ENCODE measurements at places on chromosomes 16 and 17.

- DNase-seq, result no peak
These were observed 1.3 kb downstream of the CCDC102A start for GRCh38 chr16:57534881-57535658.

DNA sequence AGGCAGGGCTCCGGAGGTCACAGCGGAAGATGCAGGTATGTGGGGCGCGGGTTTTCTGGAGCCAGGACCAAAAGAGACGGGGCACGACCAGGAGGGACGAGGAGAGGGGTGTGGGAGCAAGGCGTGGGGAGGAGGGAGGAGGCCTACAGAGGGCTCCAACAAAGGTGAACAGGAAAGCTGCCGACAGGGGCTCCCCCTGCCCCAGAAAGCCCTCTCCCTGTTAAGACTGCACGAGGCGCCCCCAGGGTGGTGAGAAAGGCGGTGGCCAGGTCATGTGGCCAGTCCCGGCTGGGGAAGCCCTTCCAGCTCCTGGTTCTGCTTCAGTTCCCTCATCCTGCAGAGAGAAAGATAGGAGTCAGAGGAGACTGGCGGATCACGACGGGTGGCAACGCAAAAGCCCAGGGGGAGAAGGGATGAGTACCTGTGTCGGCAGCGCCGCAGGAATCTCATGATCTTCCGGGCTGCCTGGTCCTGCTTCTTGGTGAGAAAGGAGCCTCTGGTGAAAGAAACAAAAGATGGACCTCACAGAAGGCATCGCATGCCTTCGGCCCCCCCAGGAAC is 949 bp upstream of the SPAG7 start:
- no peak for DNase-seq

DNA sequence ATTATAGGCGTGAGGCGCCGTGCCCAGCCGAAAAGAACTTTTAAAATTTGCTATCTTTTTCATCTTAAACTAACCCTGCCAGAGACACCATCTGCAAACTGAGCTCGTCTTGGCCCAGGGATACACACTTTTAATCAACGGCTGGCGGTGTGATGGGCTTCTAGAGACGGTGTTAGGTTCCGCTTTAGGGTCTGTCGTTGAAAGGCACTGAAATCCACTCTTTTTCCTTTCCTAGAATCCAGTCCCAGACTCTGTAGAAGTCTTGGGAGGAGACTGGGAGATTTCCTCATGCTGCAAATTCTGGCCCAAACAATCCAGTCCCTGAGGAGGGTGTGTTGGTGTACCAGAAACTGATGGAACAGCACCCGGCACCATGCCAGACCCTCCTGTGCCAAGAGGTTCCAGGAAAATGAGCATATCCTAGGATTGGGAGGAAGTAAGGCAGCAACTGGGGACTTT is 52.0 kb upstream of the TEX2 start:
- no peak for DNase-seq

DNA sequence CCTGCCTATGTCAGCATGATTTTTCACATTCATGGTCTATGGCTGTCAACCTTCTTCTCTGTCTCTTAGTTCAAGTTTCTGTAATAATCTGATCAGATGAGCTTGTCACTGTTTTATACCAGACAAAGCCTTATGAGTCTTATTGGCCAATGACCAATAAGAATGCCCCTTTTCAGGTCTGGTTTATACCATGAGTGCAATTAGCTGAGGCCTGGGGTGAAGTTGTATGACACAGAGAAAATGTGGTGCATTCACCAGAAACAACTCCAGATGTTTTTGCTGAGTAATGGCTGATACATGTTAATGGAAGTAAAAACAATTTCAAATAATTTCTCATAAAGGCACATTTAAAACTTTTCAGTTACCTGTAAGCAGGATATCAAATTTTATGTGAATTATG is 218.6 kb upstream of the CDH8 start:
- DNase-seq, result no peak

- no peak for DNase-seq
These were observed 3.3 kb upstream of the NR1D1 start for GRCh38 chr17:40103688-40104087.

- no peak for DNase-seq
These were observed 404.9 kb upstream of the CDH5 start for GRCh38 chr16:65961476-65962143.

- no peak for DNase-seq
These were observed 4.1 kb downstream of the CISD3 start for GRCh38 chr17:38733982-38734973.

GRCh38 chr17:83026311-83026811 is 53.0 kb upstream of the METRNL start:
- DNase-seq, result no peak

DNA sequence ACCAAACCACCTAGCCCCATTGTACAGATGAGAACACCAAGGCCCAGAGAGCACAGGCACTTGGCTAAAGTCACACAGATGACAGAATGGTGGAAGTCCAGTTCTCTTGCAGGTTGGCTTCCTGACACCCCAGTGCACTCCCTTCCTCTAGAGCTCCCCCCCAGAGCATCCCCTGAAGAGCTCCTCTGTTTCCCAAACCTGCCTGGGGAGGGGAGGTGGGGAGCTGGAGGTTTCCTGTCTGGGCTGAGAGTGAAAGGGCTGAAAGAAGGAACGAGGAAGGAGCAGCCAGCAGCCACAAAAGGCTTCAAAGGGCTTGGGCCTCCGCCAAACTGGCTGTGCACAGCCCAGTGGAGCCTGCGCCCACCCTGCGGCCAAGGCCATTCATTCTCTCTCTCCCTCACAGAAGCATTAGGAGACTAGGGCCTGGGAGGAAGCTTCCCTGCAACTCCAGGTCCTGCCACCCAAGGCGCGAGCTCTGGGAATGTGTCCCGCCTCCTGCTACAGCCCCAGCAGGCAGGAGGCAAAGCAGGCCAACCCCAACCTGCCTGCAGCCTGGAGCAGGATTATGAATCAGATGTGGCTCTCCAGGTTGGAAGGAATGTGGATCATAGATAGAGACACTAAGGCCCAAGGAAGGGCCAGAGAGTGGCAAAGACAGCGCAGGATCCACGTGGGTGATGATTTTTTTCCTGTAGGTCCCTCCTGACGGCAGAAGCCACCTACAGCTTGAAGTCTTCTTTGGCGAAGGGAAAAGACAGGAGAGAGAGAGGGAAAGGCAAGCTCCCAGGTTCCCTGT is 913 bp downstream of the SLC13A5 start:
- no peak for DNase-seq

DNA sequence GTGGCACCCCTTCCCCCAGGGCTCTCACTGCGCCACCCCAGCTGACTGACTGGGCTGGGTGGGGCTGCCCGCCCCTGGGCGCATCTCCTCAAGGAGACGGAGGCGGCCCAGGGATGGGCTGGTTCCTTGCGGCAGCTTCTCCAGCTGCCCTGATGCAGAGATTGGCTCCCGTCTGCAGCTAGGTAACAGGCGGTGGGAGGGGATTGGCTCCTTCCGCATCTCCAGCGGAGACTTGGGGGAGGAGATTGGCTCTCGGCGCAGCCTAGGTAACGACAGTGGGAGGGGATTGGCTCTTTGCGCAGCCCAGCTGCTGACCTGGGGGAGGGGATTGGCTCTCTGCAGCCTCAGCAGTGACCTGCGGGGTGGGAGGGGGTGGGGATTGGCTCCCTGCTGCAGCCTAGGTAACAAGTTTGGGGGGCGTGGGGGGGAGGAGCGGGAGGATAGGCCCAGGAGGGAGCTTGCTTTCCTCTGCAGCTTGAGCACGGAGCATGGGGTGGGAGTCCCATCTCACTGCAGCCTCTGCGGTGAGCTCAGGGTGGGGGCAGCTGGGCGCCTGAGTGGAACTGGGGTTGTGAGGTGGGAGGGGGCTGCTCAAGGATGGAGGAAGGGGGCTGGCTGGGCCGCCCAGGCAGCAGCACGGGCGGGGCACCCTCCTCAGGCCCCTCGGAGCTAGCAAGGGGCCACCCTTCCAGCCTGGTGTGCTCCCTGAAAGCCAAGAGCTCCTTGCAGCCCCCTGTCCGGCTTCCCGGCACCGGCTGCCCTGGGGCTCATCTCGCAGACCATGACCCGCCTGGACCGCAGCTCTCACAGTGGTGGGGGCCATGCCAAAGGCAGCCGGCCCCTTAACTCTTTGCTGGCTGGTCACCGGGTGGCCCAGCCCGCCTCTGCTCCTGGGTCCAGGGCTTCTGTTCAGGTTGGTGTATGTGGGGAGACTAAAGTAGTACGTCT is 6.4 kb downstream of the NFE2L1 start:
- DNase-seq, result peak; percentile 83

- DNase-seq, result no peak
These were observed 20.5 kb downstream of the PLCD3 start for GRCh38 chr17:45111850-45112249.

GRCh38 chr16:86158688-86159360 is 259.9 kb downstream of the IRF8 start:
- no peak for DNase-seq

- no peak for DNase-seq
These were observed 9.0 kb downstream of the MYO15A start for GRCh38 chr17:18117533-18117932.

GRCh38 chr17:75697651-75698291 is 23.5 kb upstream of the ITGB4 start:
- DNase-seq, result no peak

GRCh38 chr16:79863128-79864031 is 262.8 kb upstream of the MAF start:
- DNase-seq, result no peak

DNA sequence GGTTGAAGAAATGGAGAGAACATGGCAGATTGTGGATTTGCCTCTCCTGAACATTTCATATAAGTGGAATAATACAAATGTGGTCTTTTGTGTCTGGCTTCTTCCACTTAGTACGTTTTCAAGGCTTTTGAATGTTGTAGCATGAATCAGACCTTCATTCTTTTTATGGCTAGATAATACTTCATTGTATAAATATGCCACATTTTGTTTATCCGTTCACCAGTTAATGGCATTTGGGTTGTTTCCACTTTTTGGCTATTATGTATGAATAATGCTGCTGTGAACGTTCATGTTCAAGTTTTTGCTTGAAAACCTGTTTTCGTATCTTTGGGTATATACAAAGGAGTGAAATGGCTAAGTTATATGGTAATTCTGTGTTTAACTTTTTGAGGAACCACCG is 130.4 kb downstream of the TANC2 start:
- no peak for DNase-seq

DNA sequence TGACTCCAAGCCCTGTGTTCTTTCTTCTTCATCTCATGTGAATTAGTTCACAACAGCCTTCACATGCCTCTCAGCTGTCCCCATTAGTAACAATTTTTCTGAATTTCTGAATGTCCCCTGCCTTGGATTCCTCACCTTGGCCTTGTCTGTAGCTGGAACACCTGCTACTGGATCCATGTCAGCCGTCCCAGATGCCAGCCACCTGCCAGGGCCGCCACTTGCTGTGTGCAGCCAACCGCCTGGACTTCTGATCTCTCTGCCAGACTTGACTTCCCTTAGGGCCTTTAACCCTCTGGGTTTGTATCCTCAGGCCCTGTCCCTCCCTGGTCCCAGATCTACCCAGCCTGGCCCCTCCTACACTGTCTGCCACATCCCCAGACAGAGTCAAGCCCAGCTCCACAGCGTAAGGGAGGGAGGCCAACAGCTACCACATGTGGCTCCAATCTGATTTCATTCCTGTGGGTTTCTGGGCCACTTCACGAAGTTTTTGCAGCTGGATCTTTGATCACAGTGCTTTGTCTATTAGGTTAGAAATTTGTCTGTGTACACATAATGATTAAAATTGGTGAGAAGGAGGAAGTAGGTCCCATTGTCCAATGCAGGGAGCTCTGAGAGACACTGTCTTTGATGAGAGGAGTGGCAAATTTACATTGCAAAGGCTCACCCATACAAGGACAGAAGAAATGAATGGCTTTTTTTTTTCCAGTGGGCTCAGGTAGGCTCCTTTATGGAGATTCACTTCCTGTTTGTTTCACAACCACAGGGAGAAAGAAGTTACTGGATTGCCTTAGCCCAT is 15.3 kb downstream of the MPP2 start:
- no peak for DNase-seq

GRCh38 chr16:72752004-72752695 is 295.8 kb downstream of the ZFHX3 start:
- DNase-seq, result no peak

GRCh38 chr17:3973495-3974137 is 9.4 kb upstream of the ATP2A3 start:
- DNase-seq, result no peak

DNA sequence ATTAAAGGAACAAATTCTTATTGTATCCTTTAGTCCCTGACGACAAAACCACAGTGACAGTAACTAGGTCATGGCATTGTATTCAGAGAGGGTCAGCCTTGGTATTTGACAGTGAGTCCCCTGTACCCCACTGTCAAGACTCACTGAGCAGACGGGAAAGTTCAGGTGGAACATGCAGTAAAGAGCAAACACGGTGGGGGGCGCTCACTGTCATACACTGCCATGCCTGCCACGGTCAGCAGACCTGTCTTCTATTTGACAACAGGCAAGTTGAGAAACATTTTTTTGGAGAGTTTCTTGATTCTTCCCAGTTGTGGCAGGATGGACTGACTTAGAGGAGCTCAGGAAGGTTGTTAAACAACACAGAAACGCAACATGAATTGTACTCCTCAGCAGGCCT is 681.6 kb downstream of the KCNJ18 start:
- DNase-seq, result no peak

DNA sequence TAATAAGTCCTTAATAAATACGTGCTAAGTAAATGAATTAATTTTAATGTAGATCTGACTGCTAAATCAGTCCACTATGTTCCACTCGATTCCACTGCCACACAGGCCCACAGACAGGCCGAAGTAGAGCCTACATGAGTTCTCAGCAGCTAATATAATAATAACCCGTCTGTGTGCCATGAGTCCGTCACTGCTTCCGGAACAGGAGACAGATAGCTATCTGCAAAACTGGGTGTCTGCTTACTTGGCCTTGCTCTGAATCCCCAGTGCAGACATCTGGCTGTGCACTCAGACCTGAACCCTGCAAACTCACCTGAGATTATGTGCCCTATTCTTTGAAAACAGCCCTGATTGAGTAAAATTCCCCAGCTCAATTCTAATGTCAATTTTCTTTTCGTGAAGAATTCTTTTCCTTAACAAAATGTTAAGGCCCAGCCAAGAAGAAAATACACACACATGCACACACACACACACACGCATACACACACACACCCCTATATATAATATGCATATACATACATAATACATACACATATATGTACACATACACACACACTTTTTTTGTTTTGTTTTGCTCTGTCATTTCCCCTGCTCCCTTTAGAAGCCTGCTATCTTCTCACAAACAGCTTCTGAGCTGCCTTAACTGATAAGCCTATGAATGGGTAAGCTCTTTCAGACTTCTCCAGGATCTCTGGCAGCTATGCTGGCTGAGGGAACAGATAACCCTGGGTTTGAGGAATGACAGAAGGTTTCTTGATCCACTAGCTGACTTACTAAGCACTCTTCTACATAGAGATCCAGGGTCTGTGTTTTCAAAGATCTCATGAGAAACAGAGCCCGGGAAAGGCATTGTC is 39.8 kb upstream of the TOM1L1 start:
- no peak for DNase-seq

DNA sequence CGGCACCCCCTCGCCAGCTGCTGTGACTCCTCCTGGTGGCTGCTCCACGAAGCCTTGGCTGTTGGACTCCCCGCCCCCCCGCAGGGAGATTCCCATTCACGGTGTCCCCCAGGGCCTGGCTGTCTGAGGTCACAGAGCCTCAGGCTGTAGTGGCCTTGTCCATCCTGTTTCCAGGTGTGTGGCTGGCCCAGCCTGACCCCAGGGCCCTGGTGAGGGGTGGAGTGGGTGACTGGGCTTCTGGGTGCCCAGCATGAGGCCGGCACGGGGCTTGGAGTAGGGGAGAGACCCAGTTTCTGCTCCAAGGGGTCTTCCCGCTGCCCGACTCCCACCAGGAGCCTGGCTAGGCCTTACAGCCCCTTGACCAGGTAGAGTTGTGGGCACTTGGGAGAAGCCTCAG is 10.4 kb downstream of the PRSS27 start:
- no peak for DNase-seq

Measured in renal cortex interstitium (tissue), 15 donors.